ENCODE measurements at places on chromosomes 4 and X. TPM values are rescaled to one million over a fixed set of nuclear protein-coding genes. Genes with fewer than 3 reads are reported as not detected.
A peak's percentile ranks its signal among the peaks of the same experiment; 100 is the strongest.

DNA sequence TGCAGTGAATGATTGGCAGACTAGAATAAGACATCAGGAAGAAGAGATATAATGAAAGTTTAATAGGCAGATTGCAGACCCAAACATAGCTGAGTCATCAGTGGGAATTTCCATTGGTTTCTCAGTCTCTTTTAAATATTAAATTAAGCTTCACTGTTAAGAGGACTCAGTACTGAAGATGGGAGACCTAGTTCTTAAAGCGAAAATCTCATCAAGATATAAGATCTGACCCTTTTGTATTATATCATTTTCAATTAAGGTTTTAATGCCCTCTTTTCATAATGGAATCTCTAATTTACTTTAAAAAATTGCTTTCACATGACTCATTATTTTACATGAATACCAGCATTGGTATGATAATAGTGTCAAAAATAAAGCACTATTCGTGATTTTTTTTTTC is 168.9 kb upstream of the ATOH1 start:
- DNase-seq: no peak

Gene GAGE2A
- polyA plus RNA-seq: not detected

DNA sequence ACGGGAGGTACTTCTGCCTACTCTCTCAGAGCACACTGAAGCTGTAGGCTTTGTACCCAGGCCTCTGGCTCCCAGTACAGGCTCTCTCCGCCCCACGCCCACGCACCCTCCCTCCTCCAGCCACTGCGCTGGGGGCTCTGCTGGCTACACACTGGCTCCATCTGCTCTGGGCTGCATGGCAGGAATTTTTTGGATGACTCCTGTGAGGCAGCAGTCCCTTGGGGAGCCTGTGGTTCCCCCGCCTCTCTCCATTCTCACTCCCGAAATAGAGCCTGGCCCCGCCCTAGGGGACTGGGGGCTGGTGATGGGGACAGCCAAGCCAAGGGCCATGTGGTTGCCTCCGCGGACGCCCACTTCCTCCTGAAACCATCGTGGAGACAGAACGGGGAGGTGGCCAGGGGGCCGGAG is 58.1 kb upstream of the ADRA2C start:
- DNase-seq: peak; percentile 56

DNA sequence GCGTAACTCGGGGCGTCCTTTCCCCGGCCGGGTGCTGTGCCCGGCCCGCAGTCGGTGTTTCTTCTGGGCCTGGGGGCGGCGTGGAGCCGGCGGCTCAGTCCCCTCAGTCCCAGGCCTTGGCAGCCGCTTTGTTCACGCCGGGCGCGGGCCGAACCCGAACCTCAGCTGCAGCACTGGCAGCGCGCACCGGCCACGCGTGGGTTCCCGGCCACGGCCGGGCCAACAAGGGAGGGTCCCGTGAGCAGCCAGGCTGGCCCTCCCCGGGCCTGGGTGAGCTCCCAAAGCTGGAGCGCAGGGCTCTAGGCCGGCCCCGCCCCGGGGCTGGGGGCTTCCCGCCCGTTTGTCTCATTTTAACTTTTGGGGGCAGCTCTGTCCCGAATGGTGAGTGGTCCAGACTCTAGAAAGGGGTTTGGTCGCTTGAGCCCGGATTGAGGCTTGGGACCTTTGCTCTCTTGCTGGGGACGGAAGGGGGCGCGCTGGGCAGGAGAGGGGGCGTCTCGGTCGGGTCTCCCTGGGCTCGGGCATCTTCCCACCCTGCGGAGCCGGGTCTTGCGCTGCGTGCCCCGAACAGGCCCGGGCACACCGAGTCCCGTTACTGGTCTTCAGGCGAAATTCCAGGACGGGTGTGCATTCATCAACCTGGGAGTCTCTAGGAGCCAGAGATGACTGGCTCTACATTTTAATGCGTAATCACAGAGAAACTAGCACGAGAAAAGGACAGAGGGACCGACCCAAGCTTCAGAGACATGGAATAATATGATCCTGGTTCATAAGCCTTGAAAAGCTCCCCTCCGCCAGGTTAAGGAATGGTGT is 177.1 kb downstream of the CBR4 start:
- DNase-seq: peak; percentile 67

- no peak for DNase-seq
These were observed 1316.9 kb upstream of the TENM3 start for GRCh38 chr4:180926277-180926676.

Gene NPY1R
- polyA plus RNA-seq: 7.1 TPM

Gene PABPC1L2A
- polyA plus RNA-seq: not detected

DNA sequence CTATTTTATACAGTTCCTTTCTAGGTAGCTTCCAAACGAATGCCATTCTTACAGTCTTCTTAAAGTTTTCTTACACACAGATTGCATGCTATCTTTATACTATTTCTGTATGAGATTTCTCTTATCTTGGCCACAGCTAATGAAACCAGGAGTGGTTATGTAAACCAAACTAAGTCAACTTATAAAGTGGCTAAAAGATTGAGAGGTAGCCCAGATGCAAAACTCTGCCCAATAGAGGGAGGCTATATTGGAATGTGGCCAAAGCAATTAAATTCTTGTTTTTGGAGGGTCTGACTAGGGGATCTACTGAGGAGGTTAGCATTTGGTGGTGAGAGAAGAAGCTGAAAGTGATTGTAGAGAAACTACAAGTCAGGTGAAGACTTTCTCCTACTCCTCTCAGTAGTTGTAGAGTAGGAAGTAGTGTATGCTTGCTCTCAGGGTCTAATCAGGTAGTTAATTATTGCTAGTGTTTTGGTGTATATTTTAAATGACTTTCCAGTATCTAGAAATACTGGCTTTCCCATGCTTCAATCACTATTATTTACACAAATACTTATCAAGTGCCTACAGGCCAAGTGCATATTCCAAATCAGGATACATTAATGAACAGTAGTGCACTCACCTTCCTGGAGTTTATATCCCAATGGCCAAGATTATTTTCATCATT is 104.2 kb upstream of the HPGD start:
- no peak for DNase-seq

GRCh38 chr4:113502906-113503305 is 258.6 kb downstream of the CAMK2D start:
- no peak for DNase-seq

DNA sequence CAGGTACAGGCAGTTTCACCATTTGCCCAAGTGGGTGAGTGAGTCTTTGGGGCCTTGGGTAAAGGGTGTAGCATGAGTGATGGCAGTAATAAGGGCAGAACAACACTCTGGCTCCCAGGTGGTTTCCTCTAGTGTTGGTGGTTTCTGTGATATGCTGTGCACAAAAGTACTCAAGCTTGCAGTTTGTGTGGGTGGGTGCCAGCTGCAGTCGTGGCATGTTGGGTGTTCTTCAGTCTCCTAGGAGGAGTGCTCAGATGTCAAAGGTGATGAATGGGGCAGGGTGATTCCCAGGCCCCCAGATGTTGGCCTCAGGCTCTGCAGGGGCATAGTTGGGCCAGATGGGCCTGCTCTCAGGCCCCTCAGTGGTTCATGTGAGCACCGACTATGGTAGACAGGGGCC is 166.1 kb upstream of the KLF8 start:
- DNase-seq: no peak

DNA sequence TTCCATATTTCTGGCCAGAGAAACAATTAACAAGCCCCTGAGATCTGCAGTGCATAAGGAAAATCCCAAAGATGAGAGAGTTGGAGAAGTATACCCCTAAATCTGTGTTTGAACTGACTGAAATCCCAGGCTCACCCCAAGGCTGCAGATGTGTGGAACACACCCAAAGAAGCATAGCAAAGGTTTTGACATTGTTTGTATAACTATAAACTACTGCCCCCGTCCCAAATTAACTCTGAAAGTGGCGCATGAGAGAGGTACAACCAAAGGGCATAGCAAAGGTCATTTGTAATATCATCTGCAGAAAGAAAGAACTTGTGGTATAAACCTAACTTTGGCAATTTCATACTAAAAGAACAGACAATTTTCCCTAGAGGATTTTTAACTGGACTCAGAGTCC is 157.9 kb downstream of the DCAF12L1 start:
- DNase-seq: peak; percentile 81

DNA sequence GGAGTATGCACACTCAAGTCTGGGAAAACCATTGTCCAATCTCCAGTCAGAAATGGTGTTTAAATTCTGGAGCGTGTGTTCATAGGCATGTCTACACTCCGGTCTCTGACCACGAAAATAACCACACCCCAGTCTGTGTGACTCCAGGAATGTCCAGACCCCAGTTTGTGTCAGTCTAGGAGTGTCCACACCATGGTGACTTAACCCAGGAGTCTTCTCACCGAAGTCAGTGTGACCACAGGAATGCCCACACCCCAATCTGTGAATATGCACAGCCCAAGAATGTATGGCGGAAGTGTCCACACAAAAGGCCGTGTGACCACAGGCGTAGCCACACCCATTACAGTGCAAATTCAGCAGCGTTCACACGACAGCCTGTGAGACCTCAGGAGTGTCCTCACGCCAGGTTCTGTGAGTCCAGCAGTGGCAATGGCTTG is 11.4 kb downstream of the FTSJ1 start:
- DNase-seq: no peak

GRCh38 chrX:100591256-100592051 is 6.7 kb downstream of the TNMD start:
- no peak for DNase-seq

DNA sequence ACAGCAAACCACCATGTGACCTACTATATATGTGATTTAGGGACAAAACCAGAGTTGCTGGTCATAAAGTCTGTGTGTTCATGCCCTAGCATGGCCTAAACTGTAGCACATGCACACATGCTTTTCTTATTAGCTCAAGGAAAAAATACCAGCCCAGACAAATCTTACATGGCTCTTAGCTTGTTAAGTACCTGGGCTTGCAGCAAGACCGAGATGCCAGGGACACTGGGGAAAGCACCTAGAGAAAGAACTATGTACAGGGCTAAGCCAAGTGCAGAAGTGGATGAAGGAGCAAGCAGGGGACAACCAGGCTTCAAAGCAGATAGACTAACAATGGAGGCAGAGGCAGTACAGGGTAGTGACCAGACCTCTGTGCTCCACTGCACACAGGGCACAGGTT is 3.4 kb upstream of the GABRE start:
- no peak for DNase-seq

Gene XAGE2
- not detected for polyA plus RNA-seq

DNA sequence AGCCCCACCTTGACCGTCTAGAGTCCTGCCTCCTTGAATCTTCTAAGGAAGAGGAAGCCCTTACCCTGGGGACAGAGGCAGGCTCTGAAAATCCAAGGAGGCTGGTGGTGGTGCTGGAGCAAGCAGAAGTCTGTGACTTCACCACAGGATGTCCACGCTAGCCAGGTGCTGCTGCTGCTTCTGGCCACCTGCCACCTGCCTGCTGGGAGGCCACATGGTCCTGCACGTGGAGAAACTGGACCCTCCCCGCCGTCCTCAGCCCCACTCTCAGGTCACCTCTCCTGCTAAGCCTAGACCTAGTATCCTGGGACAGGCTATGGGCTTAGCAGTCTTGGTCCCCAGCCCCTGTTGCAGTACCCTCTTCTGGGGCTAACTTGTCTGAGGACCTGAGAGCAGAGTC is 15.8 kb downstream of the TMEM31 start:
- DNase-seq: no peak

Gene OCRL
- 12.6 TPM for polyA plus RNA-seq

GRCh38 chr4:24229978-24230377 is 340.1 kb upstream of the PPARGC1A start:
- no peak for DNase-seq

Gene PNMA5
- polyA plus RNA-seq: 0.10 TPM

Gene IGSF1
- polyA plus RNA-seq: 84.5 TPM

GRCh38 chrX:33434256-33435092 is 223.1 kb upstream of the DMD start:
- peak; percentile 58 for DNase-seq

GRCh38 chr4:175882891-175883290 is 70.8 kb upstream of the GPM6A start:
- no peak for DNase-seq

- no peak for DNase-seq
These were observed 161.2 kb downstream of the RAPGEF2 start for GRCh38 chr4:159264057-159264456.

Gene EDNRA
- polyA plus RNA-seq: 29.8 TPM

DNA sequence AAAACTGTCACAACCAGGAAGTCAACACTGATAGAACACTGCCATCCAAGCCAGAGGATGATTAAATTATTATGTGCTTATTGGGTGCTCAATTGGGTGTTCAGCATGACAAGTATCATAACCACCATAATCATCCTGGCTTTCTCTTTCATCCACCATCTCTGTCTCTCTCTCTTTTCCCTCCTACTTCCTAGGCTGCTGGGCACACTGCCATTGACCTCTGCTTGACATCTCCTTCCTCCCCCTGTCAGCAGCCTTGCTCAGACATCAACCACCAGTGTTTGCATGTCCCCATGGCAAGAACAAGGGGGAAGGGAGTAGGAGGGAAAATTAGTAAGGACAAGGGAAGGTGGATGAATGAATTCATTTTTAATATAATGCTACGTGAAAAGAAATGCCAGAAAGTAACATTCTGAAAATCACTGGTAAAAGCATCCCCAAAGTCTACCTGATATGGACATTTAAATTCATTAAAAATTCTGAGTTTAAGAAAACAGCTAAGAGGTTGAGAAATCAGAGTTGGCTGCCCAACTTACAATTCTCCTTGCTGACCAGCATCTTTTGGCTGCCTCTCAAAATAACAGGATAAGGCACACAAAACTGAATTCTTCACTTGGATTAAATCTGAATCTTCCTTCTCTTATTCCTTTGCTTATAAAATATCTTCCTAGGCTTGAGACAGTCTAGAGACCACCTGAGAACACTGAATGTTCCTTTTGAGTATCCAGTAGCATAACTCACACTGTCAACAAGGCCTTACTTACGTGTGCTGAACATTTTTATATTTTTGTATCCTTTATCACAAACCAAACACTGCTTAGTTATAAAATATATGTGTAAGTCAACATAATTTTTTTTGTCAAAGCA is 48.5 kb downstream of the SNCA start:
- DNase-seq: no peak

- peak; percentile 71 for DNase-seq
These were observed 32.3 kb downstream of the ADGRA3 start for GRCh38 chr4:22483551-22483981.

DNA sequence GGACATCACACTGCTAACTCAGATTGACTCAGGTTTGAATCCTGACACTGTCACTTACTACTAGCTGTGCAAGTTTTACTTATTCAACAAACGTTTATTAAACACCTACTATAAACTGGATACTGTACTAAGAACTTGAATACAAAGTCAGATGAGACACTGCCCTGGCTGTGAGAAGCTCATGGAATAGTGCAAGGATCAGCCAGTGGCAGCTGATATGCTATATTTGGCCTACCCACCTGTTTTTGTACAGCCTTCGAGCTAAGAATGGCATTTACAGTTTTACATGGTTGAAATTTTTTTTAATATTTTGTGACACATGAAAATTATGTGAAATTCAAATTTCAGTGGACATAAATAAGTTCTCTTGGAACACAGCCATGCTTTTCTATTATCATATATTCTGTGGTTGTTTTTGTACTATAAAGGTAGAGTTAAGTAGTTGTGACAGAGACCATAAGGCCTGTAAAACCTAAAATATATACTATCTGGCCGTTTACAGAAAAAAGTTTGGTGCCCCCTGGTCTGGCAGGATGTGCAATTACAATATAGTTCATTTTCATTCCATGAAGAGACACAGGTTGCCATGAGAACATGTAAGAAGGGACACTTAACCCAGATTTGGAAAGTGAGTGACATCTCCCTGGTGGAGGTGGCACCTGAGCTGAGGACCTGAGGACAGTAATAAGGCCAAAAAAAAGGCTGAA is 3.4 kb upstream of the SEC24D start:
- peak; percentile 22 for DNase-seq

- peak; percentile 20 for DNase-seq
These were observed at the start of gene SULT1B1 for GRCh38 chr4:69760455-69760854. SULT1B1 (minus strand) TSS chr4:69760620; CDS start chr4:69755217, 5,403 bp downstream.
